ENCODE measurements at places on chromosomes 7 and 10.
A peak's percentile ranks its signal among the peaks of the same experiment; 100 is the strongest.

- DNase-seq: no peak
Observed at GRCh38 chr7:43649755-43650274, 66.9 kb downstream of the STK17A start.

GRCh38 chr7:20438248-20438647, 107.5 kb downstream of the ITGB8 start:
- DNase-seq: no peak

GRCh38 chr10:48466611-48467240, 138.1 kb downstream of the ARHGAP22 start:
- DNase-seq: no peak

DNA sequence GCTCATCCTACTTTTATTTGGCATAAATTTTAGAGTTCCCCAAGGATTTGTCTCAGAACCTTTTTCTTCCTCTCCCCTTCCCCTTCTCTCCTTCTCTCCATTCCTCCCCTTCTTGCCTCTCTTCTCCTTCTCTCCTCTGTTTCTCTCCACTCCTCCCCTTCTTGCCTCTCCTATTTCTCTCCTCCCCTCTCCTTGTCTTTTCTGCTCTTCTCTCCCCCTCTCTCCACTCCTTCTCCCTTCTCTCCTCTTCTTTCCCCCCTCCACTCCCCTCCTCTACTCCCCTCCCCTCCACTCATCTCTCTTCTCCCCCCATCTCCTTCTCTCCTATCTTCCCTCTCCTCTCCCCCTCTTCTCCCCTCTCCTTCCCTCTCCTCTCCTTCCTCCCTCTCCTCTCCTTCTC, 142.7 kb downstream of the CCDC71L start:
- no peak for DNase-seq

GRCh38 chr10:33743429-33743857, 409.0 kb upstream of the NRP1 start:
- DNase-seq: no peak

GRCh38 chr10:119575506-119575905, 21.3 kb downstream of the TIAL1 start:
- no peak for DNase-seq

DNA sequence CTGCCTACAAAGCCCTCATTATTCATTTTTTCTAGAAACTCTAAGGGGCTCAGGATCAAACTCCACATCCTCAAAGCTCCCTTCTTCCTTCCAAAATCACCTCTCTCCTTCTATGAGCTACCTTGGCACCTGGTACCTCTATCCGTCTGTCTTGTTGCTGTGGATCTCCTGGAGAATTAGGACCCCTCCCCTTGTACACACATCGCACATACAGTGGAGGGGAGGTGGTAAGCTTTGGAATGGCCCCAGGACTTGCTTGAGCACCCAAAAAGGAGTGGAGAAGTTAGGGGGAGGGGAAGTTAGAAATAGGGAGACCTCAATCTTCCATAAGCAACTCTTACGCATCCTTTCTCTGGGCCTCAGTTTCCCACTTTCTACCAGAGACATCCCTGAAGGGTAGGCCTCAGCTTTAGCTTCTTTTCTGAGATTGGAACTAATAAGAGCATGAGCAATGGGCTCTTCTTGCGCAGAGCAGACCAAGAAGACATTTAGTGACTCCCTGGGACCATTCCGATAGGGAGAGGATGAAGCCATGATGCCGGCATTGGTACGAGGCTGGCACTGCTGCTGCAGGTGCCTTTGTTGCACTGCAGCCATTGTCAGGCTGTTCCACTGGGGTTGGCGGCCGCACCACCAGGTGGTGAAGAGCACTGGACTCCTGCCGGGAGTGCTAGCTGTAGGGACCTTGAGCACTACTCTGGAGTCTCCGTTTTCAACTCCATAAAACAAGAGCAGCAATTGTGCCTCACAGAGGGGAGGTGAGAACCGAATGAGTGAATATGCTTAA, 4.5 kb downstream of the CYP26C1 start:
- DNase-seq: no peak

DNA sequence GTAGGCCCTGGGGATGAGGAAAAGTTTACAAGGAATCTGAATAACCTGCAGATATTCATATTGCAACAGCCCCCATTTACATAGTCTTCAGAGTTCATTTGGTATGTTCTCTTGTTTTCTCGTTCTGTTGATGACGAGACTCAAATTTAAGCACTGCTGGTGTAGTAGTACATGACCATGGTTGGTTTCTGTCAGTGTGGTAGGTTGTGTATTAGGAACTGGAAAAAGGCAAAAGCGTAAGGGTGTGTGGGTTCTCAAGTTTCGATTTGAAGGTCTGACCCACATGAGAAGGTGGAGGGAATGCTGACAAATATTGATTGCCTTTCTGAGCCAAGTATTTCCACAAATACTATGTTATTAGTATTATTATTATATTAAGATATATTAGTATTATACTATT, 151.7 kb downstream of the AUTS2 start:
- no peak for DNase-seq

GRCh38 chr10:104284846-104285245, 15.9 kb downstream of the GSTO2 start:
- no peak for DNase-seq

DNA sequence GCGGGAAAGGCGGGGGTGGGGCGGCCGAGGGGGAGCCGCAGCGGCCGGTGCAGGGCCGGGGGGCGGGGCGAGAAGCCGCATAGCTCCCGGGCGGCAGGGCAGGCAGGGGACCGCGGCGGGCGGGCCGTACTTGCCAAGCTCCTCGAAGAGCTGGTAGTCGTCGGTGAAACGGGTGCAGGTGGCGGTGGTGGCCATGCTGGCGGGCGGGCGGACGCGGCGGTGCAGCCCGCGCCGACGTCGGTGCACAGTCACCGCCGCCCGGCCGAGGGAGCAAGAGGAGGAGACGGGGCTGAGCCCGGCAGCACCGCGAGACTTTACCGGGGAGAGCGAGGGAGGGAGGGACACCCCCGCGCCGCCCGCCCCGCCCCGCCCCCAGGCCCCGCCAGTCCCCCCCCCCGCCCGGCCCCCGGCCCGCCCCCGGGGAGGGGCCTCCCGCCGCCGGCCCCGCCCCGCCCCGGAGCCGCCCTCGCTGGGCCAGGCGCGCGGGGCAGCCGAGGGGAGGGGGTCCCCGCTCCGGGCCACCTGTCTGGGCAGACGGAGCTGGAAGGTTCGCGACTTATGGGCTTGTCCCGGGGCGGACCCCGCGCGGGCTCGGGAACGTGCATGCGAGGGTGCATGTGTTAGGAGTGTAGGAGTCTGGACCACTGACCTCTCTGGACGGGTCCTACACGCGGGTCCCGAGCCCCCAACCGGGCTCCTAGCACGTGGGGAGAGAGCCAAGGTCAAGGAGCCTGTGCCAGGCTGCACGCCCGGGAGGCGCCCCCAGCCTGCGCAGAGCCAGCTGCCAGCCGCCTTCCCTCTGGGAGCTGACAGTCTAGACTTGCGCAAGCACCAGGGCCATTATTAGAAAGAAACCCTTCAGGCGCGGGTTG, at the start of gene CAMK2G:
Gene CAMK2G (minus strand): TSS at position 289 of the 872 bp plus-strand sequence. CDS start 94 bp downstream, at position 195.
- DNase-seq: peak; percentile 64

- no peak for DNase-seq
Observed at GRCh38 chr10:42744134-42744701, 38.4 kb upstream of the BMS1 start.

DNA sequence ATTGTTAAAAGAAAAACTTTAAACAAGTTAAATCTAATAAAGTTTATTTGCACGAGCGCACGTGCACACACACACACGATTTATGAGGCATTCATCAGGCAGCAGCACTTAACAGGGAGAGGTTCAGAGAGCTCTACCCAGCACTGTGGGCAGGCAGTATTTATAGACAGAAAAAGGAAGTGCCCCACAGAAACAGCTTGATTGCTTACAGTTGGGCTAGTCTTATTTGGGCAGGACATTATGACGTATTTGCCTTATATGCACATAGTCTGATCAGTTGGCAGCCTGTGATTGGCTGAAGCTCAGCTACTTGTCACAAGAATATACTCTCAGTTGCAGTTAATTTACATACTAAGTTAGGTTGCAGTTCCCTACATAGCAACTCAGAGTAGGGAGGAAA, 1.2 kb upstream of the SDHAF3 start:
- DNase-seq: peak; percentile 16

DNA sequence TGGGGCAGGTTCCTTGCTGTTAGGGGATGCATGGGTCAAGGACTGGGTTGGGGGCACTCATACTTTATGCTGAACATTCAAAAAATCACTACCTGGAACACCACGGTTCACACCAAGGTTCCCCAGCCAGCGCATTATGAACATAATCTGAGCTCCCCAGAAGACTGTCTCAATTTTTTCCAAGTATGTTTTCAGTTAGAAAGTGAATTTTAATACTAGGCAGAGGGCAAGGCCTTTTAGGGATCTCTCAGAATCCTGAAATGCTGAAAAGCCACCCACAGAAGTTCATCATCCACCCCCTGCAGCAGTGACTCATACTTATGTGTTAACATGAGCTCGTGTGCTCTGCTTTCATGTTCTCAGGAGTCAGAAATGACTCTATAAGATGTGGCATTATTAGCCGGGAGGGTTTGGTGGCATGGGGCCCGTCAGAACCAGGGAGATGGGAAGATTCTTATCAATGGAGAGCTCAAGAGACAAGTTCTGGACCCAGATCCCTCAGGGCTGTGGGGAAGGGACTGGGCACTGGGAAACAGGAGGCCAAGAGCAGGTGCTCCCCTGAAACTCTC, 185.2 kb upstream of the ITGB1 start:
- DNase-seq: no peak

GRCh38 chr7:116711790-116712189, 39.8 kb downstream of the MET start:
- no peak for DNase-seq

DNA sequence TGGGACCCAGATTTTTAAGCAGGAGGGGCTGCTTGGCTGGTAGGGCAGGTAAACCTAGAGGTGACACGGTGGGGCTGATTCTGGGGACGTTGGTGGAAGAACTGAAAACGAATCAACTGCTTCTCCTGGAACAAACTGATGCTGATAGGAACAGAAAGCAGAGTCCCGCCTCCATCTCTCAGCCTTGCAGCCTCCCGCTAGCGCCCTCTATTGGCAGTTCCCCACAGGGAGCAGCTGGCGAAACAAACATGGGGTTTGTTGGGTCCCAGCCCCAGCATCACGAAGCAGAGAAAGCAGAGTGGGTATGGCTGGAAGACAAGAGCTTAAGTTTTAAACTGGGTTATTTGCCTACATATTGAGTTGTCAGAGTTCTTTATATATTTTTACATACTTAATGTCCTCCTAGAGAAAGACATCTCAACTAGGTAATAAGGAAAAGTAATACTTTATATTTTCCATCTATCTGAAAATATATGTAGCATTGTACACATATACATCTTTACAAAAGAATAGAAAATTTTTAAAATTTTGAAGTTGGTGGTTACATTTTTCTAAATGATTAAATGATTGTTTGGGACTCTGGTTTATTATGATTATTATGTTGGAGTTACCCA, 42.3 kb upstream of the FOXI2 start:
- DNase-seq: no peak

DNA sequence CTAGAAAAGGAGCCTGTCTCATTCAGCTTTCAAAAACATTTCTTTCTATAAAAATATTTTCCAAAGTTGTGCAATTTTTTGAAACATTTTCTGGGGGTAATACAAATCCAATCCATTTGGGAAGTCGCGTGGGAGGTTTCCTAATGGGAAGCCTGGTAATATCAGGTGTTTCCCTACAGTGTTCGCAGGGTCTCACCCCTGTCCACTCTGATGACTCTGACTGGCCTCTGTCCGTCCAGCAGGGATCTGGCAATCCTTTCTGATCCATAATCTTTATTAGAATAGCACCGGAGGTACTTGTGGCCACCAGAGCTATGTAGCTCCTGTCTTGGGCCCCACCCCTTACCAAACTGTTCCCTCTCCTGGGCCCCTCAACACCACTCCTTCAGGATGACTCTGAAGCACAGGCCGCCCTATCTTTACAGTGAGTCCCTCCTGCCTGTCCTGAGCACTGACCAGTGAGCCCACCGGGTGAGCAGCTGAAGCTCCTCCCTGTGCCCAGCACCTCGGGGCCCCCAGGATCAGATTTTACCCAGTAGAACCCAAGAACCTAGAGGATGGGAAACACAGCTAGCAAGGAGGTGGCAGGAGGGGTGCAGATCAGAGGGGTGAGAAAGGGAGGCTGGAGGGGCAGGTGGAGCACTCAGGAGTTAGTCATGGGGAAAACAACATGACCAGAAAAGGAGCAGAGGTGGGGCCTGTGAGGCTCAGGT, 84.8 kb downstream of the PTPRE start:
- no peak for DNase-seq

Data from midbrain (tissue), 1 donor.